Karpas-422 (cell line): ENCODE measurements at places on chromosomes 7 and 10. TPM values are rescaled to one million over a fixed set of nuclear protein-coding genes. Genes with fewer than 3 reads are reported as not detected.

- no peak overlapping the region for H3K4me3 ChIP-seq
- no peaks in the 10 kb centered on the region for H3K27me3 ChIP-seq
- no peaks in the 10 kb centered on the region for H3K4me1 ChIP-seq
- no peak for DNase-seq
Measured at GRCh38 chr7:48551652-48552051, 372.7 kb upstream of the CDC14C start.

DNA sequence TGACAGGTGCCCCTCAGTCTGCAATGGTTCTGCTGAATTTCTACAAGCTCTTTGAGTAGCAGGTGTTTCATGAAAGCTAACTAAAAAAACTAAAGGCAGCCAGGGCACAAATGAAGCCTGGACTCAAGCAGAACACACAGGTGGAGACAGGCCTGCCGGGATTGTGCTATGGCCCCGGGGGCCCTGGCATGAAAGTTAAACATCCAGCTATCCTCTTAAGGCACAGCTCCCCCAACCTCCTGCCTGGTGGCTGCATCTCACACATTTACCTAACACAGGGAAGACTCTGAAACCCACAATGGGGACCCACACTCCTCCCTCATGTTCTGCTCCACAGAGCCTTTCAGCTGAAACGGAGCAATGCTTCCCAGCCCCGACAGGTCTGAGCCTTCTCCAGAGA is 76.3 kb upstream of the CAMK2B start:
- DNase-seq: no peak
- peaks cover 4% of the 10 kb centered on the region; the same call in 1 of the 2 replicates for H3K36me3 ChIP-seq
- no peaks in the 10 kb centered on the region for H3K27me3 ChIP-seq
- H3K27ac ChIP-seq: no peak overlapping the region
- no peak overlapping the region for H3K4me3 ChIP-seq

GRCh38 chr7:142414135-142414534 is 156.3 kb upstream of the PRSS58 start:
- H3K4me1 ChIP-seq: no peaks in the 10 kb centered on the region
- no peaks in the 10 kb centered on the region for H3K36me3 ChIP-seq
- no peak overlapping the region for H3K4me3 ChIP-seq
- DNase-seq: no peak
- H3K27ac ChIP-seq: no peak overlapping the region
- no peaks in the 10 kb centered on the region for H3K27me3 ChIP-seq

DNA sequence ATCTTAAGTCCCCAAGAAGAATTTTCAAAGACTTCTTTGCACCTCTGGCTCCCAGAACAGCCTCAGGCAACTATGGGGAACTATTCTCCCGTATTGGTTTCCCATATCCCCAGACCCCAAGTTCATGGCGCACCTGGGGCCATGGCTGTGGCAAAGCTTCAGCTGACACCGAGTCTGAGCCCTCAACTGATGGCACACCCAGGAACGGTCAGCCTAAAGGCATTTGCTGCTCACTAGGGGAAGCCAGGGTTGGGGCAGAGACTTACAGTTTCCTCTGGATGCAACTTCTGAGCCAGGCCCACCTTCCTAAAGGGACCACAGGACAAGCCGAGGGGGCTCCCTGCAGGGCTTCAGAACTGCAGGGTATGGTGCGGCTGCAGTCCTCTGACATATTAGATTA is 13.7 kb upstream of the CPA1 start:
- H3K36me3 ChIP-seq: no peaks in the 10 kb centered on the region
- H3K4me1 ChIP-seq: no peaks in the 10 kb centered on the region; the same call in 1 of the 2 replicates
- no peak overlapping the region for H3K27ac ChIP-seq
- no peak for DNase-seq

DNA sequence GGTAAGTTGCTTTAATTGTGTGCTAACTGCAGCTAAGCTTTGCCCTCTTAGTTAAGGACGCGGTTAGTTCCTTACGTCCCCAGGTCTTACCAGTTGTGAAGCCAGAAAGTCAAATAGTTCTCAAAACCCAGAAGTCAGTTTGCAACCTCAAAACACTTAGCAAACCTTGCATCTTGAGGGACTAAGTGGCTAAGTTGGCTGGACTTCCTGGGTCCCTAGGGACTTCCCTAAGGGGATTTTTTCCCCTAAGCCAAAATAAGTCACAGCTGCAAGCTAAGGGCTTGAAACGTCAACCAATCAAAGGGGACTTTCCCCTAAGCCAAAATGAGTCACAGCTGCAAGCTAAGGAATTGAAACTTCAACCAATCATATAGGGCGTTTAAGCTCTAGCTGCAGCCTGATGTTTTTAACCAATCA is 36.2 kb upstream of the HECW1 start:
- H3K4me3 ChIP-seq: no peak overlapping the region
- H3K27ac ChIP-seq: no peak overlapping the region
- H3K27me3 ChIP-seq: no peaks in the 10 kb centered on the region
- no peaks in the 10 kb centered on the region for H3K36me3 ChIP-seq
- H3K4me1 ChIP-seq: no peaks in the 10 kb centered on the region

DNA sequence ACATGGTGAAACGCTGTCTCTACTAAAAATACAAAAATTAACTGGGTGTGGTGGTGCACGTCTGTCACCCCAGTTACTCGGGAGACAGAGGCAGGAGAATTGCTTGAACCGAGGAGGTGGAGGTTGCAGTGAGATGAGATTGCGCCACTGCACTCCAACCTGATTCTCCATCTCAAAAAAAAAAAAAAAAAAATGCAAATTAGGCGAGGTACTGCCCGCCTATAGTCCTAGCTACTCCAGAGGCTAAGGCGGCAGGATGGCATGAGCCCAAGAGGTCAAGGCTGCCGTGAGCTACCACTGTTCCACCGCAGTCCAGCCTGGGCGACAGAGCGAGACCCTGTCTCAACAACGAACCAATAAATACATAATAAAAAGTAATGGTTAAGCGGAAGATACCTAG is 1.1 kb upstream of the EIF4H start:
- peaks cover 42% of the 10 kb centered on the region for H3K4me1 ChIP-seq
- H3K36me3 ChIP-seq: peaks cover 16% of the 10 kb centered on the region; the same call in 1 of the 2 replicates
- peak overlapping the region; percentile 85 for H3K4me3 ChIP-seq
- peak; percentile 82 for DNase-seq

DNA sequence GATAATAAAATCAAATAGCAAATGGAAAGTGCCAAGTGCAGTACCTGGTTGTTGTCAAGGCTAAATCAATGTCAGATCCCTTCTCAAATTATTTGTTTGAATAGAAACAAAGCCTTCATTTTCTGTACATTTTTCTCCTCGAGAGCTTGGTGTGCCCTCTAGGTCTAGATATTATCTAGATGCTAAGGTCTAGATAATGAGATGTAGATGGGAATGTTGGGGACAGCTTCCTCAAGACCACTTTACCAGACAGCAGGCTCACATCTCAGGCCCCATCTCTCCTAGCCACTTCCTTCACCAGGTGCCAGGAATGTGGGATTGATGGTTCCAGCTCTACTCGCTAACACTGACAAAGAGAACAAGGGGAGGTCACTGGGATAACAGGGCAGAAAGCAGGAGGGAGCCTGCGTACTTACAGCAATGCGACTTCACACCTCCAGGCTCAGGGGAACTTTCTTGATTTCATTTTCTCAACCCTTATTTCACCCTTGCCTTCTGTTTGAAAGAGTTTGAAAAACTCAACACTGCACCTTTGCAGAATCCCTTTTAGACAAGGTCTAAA is 451.4 kb upstream of the VSTM2A start:
- no peaks in the 10 kb centered on the region for H3K27me3 ChIP-seq
- no peak overlapping the region for H3K4me3 ChIP-seq
- DNase-seq: no peak
- H3K36me3 ChIP-seq: no peaks in the 10 kb centered on the region
- no peaks in the 10 kb centered on the region for H3K4me1 ChIP-seq
- no peak overlapping the region for H3K27ac ChIP-seq

DNA sequence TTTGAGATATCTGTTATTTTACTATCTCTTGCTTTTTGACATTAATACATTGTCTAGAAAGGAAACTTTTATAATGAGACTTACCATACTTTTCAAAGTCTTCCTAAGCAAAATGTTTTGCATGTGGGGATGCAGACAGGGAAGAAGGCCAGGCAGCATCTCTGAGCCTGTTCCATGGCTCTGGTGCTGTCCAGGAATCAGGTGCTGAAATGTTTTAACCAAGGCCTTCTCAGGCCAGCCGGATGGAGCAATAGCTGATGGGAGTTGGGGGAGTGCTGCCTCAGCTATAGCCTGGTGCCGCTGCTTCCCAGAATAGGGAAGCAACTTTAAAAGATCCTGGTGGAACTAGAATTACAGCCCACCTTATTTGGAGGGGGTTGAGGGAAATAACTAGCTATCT is 38.5 kb downstream of the CRTAC1 start:
- H3K4me1 ChIP-seq: no peaks in the 10 kb centered on the region
- no peak overlapping the region for H3K4me3 ChIP-seq
- no peak overlapping the region for H3K27ac ChIP-seq
- H3K27me3 ChIP-seq: no peaks in the 10 kb centered on the region
- no peaks in the 10 kb centered on the region for H3K36me3 ChIP-seq
- no peak for DNase-seq

GRCh38 chr10:122044713-122045112 is 55.8 kb downstream of the TACC2 start:
- no peak for DNase-seq
- H3K27me3 ChIP-seq: no peaks in the 10 kb centered on the region
- H3K27ac ChIP-seq: no peak overlapping the region
- H3K4me1 ChIP-seq: no peaks in the 10 kb centered on the region
- H3K4me3 ChIP-seq: no peak overlapping the region

- no peaks in the 10 kb centered on the region for H3K27me3 ChIP-seq
- H3K27ac ChIP-seq: no peak within 1 kb of the TSS
- H3K4me1 ChIP-seq: no peaks in the 10 kb centered on the region
- H3K4me3 ChIP-seq: no peak within 1 kb of the TSS
- no peak for DNase-seq
- no peaks in the 10 kb centered on the region for H3K36me3 ChIP-seq
Measured at GRCh38 chr10:49395741-49396665, at the start of gene DRGX. Gene DRGX, minus strand, starts transcription at chr10:49396089. Its CDS starts 649 bp downstream, at chr10:49395440.

DNA sequence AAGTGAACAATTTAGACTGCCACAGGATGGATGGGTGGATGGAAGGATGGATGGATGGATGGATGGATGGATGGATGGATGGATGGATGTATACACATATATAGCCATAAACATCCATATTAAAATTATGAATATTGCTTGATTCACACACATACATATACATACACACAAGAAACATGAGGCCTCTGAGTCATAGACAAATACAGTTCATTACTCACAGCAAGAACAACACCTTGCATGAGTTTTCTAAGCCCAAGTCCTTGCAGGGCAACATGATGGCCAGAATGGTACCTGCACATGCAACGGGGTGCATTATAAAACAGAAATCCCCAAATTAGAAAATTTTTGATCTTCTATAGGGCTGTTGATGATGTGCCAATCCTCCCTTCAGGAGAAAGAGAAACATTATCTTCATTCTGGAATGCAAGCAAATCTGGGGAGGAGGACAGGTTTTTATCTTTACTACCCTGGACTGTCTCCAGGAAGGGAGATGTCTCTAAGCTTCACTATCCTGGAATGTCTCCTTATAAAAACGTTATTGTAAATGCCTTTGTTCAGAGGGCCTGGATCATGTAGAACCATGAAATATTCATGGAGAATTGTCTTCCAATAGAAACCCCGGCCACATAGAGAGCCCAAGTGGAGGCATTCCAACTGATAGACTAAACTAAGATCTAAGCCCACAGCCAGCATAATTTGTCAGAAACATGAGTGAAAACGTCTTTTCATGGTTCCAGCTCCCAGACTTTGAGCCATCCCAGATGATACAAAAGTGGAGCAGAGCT is 238.6 kb upstream of the LRRN3 start:
- no peaks in the 10 kb centered on the region for H3K27me3 ChIP-seq
- H3K4me3 ChIP-seq: no peak overlapping the region
- H3K27ac ChIP-seq: no peak overlapping the region
- DNase-seq: no peak

DNA sequence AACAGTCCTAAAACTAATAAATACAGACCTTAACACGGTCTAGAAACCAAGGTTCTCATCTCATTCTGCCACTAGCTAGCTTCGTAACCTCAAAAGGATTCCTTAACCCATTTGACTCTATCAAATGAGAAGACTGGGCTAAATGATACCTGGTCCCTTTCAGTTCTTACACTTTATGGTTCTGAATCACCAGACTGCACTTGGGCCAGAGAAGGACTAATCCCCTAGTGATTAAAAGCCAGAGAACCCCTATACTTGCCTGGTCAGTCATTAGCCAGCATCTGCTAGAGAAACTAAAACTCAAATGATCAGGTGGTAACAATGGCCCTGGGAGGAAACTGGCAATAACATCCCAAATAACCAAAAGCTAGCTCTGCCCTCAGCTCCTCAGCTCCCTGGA is 16.8 kb downstream of the TMEM243 start:
- DNase-seq: no peak
- H3K27ac ChIP-seq: no peak overlapping the region
- H3K27me3 ChIP-seq: no peaks in the 10 kb centered on the region
- H3K36me3 ChIP-seq: peaks cover 83% of the 10 kb centered on the region

DNA sequence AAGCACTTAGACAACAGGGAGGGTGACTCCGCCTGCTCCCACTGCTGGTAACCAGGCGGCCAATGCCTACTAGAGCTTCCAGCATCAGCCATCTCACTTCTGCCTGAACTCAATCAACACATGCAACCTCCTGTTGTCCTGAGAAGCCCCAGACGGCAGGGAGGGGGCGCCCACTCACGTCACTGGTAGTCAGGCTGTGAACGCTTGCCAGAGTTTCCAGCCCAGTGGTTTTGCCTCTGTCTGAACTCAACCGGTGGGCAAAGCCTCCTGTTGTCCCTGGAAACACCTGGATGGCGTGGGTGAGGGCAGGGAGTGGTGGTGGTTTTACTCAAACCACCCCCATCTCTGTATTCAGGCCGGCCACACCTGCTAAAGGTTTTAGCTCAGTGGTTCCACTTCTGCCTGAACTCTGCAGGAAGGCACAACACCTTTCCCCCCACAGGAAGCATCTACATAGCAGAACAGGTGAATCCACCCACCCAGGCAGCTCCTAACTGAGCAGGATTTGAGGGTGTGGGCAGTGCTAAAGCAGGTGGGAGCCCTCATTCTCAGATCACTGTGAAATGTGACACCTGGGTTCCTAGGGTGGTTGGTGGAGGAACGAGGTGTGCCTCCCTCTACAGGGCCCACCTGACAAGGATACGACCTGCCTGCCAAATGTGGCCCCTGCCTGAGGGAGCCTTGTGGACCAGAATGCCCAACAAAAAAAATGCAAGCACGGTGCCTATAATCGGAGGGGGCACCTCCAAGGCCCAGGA is 563.0 kb upstream of the SEMA3D start:
- no peak overlapping the region for H3K4me3 ChIP-seq
- DNase-seq: no peak
- H3K4me1 ChIP-seq: no peaks in the 10 kb centered on the region
- no peaks in the 10 kb centered on the region for H3K27me3 ChIP-seq

Gene SFR1
- 2.0 and 4.3 TPM in 2 replicates for total RNA-seq

Gene CTAGE6
- total RNA-seq: not detected in 2 replicates

Gene NPC1L1
- total RNA-seq: not detected in 2 replicates

Gene ZP3
- total RNA-seq: not detected in 2 replicates

Gene ARHGEF35
- total RNA-seq: 0.30 and 0.36 TPM in 2 replicates

Gene ATOH7
- not detected in 2 replicates for total RNA-seq

Gene GHRHR
- total RNA-seq: not detected in 2 replicates
